Erythroblast (primary cell): ENCODE measurements at places on chromosomes 13 and 19.

GRCh38 chr13:28320884-28321574 lies 173.9 kb downstream of the FLT1 start:
- DNase-seq, result no peak

DNA sequence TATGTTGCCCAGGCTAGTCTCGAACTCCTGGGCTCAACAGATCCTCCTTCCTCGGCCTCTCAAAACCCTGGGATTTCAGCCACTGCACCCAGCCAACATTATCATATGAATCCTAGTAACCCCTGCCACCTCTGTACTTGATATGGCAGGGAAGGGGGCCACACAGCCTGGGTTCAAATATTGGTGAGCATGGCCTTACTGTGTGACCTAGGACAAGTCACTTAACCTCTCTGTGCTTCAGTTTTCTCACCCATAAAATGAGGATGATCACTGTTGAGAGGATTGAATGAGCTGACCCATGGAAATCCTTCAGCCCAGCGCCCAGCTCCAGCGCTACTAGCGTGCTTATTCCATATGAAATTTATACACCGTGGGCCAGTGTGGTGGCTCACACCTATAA lies 3.6 kb upstream of the COMP start:
- DNase-seq, result no peak

DNA sequence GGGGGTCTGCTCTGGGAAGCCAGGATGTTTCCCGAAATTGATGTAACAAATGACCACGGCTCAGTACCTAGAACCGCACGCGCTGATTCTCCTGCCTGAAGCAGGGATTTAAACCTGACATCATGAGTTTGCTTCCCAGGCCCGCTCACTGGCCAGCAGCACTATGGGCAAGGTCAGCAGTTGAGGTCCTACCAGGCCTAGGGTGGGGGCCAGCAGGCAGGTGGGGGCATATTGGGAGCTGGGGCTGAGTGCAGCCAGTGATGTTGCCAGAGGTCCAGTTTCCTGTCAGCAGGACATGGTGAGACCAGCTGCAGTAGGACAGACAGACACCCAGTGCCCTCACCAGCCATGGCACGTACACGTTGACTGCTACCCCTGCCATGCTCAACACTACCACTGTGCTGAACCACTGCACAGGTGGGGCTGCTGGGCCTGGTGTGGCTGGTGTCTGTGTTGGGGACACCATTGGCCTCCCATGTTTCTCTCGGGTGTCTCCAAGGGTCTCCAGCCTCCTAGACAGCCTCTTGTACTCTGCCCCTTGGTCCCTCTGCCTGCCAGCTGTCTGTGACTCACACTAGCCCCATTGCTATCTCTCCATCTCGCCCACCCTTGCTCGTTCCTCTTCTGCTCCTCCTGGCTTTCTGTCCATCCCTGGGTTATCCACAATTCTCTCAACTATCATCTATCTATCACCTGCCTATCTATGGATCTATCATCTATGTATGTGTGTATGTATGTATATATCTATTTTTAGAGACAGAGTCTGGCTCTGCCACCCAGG lies 1.1 kb upstream of the C19orf85 start:
- peak; percentile 38 for DNase-seq

DNA sequence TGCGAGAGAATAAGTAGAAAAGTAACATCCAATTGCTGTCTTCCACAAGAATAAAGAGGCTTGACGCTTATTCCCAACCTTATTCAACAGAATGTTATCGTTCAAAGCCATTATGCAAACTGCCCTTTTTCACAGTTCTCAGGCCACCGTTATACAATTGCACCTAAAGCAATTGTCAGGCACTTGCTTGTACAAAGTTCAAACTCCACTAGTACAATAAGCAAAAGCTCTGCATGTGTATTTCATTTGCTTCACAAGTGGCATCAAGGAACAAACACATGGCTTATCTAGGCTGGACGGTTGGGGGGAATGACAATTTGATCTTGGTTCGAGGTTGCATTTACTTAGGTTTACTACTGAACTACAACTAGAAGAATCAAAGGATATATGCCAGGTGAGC lies 815.6 kb downstream of the EFNB2 start:
- DNase-seq, result no peak

DNA sequence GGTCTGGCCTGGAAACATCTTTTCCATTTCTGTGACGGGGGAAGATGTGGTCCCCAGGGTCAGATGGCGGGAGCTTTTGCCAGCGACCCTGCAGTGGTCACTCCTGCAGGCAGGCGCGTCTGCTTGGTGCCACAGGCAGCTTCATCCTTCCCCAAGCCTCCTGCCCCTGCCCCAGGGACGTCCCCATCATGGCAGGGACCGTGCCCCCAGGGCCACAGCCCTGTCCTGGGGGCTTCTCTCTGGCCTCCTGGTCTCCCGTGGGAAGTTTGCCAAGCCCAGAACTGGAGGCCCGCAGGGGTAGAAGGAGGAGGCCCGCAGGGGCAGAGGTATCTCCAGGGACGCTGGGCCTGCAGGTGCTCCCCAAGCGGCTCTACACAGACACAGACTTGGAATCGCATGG lies 47.5 kb downstream of the TMEM255B start:
- no peak for DNase-seq
